Stimulated activated CD8-positive, alpha-beta memory T cell treated with anti-CD3 and anti-CD28 coated beads, Interleukin-4, amount 100 ng/mL, for 4 hours (primary cell): ENCODE measurements at places on chromosomes 13 and 19.

- DNase-seq = no peak
Observed at GRCh38 chr19:51224163-51224641, 678 bp upstream of the CD33 start.

GRCh38 chr19:31269425-31270127 is 79.7 kb downstream of the TSHZ3 start:
- no peak for DNase-seq

- no peak for DNase-seq
Observed at GRCh38 chr13:97100821-97101220, 106.5 kb upstream of the OXGR1 start.

GRCh38 chr19:29303069-29303718 is 90.2 kb upstream of the UQCRFS1 start:
- DNase-seq = no peak

- no peak for DNase-seq
Observed at GRCh38 chr19:52219611-52220010, 29.8 kb downstream of the PPP2R1A start.

GRCh38 chr13:24124789-24125476 is 35.6 kb upstream of the SPATA13 start:
- no peak for DNase-seq
